COR-L47 (cell line): ENCODE measurements at places on chromosomes 1 and 21.

DNA sequence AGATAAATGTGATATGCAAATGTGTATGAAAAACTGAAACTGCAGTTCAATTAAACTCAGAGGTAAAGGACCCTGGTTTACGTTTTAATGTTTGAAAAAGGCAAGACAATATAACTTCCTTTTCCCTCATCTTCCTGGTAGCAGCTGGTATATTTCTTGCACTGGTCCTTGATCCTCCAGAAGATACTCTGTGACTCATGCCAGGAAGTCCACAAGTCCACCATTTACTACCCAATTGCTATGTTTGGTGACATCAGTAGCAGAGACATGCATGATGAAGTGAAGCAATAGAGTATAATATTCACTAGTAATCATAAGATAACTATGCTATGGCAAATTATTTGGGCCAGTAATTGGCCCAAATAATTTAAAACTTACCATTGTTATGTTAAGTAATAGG lies 774.5 kb upstream of the NEGR1 start:
- DNase-seq = no peak

DNA sequence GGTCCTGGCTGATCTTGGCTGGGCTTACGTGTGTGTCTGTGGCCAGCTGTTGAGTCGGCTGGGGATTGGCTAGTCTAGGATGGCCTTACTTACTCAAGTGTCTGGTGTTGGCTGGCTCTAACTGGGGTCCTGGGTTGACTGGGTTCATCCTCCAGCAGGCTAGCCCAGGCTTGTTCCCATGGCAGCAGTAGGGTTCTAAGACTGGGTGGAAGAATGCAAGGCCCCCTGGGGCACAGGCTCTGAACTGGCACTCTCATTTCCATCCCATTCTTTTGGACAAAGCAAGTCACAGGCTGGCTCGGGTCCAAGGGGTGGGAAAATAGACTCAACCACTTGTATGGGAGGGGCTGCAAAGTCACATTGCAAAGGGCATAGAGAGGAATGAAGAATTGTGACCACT lies 7.9 kb upstream of the OPRD1 start:
- DNase-seq = no peak

DNA sequence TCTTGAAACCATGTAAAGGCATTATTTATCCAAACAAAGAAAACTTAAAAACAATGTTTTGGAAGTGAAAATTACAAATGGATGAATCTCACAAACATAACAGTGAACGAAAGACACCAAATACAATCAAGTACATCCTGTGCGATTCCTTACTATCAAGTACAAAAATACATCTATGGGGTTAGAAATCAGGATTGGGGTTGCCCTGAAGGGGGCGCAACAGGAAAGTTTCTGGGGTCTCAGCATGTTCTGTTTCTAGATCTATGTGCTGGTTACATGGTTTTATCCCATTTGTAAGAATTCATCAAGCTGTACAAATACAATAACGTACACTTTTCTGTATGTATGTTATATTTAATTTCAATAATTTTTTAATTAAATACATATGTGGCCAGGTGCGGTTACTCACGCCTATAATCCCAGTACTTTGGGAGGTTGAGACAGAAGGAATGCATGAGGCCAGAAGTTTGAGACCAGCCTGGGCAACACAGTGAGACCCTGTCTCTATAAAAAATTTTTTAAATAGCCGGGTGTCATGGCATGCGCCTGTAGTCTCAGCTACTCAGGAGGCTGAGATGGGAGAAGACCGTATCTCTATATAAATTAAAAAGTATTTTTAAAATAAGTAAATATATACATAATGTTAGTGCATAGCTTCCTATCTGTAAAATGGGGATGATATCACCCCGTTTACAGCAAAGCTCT lies 121.5 kb upstream of the SOD1 start:
- no peak for DNase-seq

DNA sequence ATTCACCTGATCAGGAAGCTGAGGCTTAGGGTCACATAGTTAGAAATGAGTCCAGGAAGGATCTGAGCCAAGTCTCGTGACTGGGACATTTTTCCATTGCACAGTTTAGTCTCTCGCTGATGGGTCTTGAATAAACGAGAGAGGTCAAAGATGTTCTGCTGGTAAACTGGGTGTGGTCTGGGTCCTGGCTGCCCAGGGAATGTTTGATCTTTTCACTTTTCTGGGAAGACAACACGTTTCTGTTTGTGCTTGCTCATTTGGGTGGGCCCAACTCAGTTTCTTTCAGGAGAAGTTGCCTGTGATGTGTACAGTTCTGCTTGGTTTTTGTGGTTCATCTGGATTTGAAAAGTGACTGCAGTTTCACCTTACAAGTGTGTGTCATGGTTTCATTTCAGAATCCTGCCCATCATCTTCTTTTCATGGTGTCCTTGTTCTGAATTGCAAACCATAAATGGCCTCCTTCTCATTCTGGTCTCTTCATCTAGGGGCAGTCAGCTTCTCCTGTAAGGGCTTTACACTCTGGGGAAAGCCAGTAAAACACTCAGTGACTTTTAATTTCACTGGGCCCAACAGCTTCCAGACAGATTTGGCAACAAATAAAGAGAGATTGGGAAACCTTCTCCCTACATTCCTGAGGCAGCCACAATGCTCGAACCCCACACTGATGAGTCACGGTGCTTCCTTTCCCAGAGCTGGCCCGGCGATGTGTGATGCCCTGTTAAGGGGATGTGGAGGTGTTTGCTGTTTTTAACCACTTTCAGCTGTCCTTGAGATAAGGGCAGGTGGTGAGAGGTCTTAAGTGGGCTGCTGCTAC lies 7.2 kb upstream of the TACSTD2 start:
- no peak for DNase-seq

- peak; percentile 70 for DNase-seq
Measured at GRCh38 chr1:202283379-202283844, 58.3 kb downstream of the UBE2T start.

GRCh38 chr1:41474490-41475271 lies 9.8 kb downstream of the EDN2 start:
- peak; percentile 52 for DNase-seq

DNA sequence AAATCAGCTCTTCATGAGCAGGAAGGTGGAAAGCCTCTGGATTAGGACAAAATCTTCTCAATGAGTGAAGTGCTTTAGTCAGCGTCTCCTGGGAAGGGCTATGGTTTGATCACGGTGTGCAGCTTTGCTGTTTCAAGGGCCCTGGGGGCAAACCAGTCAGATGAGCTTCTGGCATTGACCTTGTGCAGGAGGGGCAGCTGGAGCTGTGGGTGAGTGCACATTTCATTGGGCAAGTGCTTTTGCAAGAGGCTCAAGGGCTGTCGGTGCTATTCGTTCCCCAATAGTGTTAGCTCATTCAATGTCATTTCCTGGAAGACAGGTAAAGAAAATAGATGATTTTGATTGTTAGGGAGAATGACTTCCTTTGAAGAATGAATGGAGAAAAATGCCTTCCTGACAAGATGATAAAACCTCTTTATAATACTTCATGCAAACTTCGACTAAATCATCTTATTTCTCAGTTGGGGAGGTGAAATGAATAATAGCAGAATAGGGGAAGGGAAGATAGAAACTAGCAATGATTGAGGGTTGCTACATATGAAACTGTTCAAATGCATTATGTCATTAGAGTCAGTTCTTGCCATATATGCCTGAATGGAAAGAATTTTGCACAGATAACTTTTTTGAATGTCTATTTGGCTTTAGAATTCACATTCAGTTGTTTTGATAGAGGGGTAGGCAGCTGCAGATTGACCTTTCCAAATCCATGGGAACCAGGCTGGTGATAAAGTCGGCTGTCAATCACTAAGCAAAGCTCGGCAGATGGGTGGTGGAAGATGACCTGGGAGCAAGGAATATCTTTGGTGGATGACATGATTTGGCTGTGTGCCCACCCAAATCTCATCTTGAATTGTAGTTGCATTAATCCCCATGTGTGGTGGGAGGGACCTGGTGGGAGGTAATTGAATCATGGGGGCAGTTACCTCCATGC lies 12.9 kb upstream of the DISC1 start:
- no peak for DNase-seq

- no peak for DNase-seq
Measured at GRCh38 chr1:38250356-38250755, 203.8 kb upstream of the POU3F1 start.

- no peak for DNase-seq
Measured at GRCh38 chr1:228085287-228085951, 2.9 kb downstream of the ARF1 start.

DNA sequence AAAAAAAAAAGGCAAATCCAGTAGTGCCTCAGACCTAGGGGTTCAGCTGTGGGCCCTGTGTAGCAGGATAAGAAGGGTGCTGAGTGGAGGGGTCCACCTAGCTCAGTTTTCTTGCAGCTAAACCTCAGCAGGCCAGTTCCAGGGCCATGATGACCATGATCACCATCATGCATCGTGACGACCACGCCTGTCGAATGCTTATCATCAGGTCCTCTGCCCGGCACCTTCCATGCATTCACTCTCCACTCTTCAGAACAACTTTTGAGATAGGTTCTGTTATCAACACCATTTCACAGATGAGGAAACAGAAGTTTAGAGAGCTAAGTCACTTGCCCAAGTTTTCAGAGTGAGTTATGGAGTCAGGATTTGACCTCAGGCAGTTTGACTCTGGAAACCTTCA lies 54.9 kb downstream of the ACBD3 start:
- DNase-seq = no peak

- DNase-seq = no peak
Measured at GRCh38 chr1:213782941-213783672, 204.7 kb upstream of the PROX1 start.

DNA sequence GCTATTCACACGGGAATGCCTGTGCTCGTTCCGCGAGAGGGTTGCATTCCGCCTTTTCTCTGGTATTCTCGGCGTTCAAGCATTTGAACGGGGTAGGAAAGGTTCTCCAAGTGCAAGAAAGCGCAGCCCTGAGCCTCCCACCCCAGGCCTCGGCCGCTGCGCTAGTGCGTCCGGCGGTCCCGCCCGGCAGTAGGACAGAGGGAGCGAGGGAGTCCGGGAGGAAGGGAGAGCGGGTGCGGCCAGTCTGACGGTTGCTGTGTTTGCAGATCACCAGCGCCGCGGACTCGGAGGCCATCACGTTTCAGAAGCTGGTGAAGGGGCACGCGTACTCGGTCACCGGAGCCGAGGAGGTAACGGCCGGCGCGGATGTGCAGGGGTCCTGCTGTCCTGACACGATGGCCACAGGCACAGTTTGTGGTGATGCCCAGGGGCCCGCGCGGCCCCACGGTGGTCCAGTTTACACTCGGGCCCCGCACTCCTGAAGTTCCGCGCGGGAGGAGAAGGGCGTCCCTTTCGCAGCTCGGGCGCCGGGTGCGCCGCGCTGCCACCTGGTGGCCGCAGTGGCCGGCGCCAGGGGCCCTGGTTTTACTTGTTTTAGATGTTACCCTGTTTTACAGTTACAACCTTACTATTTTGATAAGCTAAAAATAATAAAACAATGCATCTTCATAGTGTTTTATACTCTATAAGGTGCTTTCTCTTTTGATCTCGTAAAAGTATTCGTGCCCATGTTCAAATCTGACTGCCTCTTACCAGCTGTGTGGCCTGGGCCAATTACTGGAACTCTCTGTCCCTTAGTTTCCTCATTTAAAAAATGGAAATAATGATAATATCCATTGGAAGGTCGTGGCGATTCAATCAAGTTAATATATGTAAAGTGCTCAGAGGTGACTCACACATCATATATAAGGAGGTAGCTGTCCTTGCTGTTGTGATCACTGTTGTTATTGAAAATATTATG lies 36.7 kb downstream of the CAPN2 start:
- no peak for DNase-seq

DNA sequence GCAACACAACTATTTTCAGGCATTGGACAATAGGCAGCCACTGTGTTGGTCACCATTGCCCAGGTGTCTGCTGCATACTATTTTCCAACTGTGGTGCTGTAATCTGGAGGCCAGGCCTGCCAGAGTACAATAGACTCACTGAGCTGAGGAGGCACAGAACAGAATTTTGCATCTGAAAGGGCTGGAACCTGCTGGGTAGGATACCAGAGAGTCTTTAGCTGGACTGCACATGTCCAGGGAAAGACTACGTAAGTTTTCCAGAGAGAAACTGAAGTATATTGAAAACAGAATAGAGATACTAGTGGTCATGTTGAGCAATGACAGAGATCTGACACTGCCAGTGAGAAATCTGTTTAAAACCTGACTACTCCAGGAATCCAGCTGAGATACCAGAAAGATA lies 200.8 kb downstream of the RASAL2 start:
- no peak for DNase-seq

- no peak for DNase-seq
Measured at GRCh38 chr1:208829595-208829994, 585.4 kb upstream of the PLXNA2 start.

DNA sequence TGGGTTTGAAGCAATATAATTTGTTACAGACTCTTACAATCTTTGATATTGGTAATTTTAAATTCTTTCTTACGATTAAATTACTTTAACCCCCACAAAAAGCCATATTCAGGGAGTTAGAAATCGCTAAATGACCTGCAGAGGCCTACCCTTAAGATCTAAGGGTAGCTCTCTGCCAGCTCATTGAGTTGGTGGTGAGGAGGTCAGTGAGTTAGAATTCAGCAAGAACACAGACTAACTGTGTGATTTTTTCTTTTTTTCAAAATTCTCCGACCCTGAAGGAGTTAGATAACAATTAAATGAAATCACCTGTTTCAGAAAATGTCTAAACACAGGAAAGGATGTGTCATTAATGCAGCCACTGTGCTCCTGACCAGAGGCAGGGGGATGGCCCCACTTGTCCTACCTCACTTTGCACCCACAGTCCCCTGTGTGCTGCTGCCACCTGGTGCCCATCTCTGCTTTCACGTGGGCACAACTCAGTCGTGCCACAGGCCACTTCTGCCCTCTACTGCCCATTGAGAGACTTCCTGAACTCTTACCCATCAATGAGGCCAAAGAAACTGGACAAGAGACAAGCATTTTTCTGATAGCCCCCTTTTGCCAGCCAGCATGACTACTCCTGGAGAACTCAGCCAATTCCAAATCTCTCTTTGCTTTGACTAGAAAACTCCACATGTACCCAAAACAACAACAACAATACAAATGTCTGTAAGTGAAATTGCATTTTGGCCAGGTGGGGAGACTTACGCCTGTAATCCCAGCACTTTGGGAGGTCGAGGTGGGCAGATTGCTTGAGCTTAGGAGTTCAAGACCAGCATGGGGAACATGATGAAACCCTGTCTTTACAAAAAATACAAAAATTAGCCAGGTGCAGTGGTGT lies 8.4 kb downstream of the CFAP45 start:
- peak; percentile 82 for DNase-seq

DNA sequence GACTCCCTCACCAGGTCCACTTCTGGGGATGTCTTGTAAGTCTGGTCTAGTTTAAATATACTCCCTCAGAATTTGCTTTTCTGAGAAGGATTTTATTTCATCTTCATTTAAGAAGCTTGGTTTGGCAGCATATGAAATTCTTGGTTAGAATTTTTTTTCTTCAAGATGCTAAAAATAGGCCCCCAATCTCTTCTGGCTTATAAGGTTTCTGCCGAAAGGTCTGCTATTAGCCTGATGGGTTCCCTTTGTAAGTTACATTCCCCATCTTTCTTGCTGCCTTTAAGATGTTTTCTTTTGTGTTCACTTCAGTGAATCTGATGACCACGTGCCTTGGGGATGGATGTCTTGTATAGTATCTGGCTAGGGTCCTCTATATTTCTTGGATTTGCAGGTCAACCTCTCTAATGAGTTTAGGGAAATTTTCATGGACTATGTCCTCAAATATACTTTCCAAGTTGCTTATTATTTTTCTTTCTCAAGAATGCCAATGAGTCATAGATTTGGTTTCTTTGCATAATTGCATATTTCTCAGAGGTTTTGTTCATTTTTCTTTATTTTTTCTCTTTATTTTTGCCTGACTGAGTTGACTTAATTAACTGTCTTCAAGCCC lies 19.4 kb downstream of the TCP10L start:
- DNase-seq = no peak

GRCh38 chr1:227779685-227780084 lies 35.8 kb upstream of the PRSS38 start:
- DNase-seq = no peak
